CD4-positive, alpha-beta T cell treated with Interleukin-21 for 1 hour (primary cell): ENCODE measurements at places on chromosomes 3 and 15.

DNA sequence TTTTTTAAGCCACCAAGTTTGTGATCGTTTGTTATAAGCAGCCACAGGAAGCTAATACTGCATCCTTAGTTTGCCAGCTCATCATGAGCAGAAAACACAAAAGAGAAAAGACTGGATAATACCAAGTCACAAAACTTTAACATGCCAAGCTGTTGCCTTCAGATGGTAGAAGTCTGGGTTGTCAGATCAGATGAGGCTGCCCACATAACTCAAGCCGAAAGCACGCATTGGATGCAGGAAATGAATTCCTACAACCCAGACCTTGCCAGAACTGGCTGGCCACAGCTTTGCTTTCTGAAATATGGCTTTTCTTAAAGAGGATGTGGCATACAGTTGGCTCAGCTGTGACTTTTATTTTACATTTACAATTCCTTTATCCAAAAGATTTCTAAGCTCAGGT, 118.3 kb upstream of the NEO1 start:
- no peak for DNase-seq

- no peak for DNase-seq
Measured at GRCh38 chr3:18237251-18238005, 187.7 kb downstream of the SATB1 start.

DNA sequence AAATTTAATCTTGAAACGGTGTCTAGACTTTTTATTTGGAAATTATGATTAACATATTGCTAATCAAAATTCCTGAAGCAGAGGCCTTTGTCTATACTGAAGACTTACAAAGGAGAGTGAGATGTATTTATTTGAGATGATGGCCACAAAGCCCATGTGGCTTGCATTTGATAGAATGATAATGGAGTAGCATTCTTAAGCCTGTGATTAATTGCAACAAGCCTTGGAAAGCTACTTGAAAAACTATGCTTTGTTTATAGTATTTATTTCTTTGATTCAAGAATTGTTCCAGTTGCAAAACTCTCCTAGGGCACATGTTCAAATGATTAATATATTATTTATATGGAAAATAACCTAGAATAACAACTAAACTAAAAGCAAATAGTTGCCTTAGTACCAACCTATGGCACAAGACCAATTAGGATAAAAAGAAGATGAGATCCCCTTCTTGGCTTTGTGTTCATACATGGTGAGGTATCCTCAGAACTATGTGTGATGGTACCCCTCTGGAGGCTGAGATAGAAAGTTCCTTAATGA, 244.1 kb upstream of the TBL1XR1 start:
- DNase-seq: no peak

GRCh38 chr3:188760408-188760807, 411.4 kb upstream of the TPRG1 start:
- no peak for DNase-seq
